ENCODE measurements at places on chromosomes 13 and 19.

DNA sequence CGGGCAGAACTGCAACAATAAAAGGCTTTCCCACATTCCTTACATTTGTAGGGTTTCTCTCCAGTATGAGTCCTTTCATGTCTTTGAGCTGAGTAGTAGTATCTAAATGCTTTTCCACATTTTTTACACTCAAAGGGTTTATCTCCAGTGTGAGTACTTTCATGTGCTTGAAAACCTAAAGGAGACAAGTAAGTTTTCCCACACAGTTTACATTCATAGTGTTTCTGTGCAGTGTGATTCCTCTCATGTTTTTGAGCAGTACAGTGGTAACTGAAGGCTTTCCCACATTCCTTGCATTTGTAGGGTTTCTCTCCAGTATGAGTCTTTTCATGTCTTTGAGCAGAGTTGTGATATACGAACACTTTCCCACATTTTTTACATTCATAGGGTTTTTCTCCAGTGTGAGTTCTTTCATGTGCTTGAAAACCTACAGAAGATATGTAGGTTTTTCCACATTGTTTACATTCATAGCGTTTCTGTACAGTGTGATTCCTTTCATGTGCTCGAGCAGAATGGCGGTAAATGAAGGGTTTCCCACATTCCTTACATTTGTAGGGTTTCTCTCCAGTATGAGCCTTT is 47.0 kb downstream of the ZNF44 start:
- DNase-seq = no peak

DNA sequence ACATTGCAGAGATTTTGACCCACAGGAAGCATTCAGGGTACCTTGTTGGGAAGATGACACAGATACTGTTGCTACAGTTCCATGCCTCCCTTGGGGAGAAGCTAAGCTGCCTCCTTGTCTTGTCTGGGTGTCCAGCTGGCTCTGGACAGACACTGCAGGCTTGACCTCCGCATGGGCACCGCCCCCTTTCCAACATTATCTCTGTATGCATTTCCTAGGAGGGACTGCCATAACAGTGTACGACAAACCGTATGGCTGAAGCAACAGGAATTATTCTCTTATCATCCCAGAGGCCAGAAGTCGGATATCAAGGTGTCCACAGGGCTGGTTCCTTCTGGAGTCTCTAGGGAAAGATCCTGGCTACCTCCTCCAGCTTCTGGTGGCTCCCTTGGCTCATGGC is 67.0 kb upstream of the USE1 start:
- no peak for DNase-seq

DNA sequence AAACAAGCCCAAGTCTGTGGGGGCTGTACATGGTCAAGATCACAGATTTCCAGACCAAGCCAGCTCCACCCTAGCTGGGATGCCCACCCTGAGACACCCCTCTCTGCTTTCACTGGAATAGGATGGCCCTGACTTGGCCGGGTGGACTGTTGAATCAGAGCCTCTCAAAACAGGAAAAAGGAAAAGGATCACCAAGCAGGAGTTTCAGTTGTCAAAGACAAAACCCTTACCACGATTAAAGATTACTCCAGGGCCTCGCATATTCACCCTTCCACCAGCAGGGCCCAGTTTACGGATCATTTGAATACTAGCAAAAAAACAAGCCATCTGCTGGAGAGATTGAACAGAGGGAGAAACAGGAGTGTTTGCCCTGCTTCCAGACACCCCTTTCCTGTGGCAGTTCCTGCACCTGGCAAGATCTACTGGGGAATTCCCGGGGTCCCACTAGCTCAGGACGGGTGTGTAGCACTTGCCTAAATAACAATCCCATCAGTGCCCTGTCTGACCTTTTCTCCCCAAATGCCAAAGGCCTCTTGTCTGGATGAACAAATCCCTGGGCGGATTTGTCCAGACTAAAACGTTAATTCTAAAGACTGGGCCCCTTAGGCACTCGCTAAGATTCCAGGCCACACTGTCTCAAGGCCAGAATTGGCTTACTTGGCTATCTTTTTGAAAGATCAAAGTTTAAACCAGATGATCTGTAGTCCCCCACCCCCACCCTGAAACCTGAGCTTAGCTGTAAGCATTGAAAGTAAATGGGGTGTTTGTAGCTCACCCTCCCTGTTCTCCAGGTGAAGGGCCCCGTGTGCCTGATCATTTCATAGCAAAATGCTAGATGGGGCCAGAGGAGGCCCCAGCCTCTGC is 38.4 kb downstream of the ACTN4 start:
- DNase-seq = no peak

DNA sequence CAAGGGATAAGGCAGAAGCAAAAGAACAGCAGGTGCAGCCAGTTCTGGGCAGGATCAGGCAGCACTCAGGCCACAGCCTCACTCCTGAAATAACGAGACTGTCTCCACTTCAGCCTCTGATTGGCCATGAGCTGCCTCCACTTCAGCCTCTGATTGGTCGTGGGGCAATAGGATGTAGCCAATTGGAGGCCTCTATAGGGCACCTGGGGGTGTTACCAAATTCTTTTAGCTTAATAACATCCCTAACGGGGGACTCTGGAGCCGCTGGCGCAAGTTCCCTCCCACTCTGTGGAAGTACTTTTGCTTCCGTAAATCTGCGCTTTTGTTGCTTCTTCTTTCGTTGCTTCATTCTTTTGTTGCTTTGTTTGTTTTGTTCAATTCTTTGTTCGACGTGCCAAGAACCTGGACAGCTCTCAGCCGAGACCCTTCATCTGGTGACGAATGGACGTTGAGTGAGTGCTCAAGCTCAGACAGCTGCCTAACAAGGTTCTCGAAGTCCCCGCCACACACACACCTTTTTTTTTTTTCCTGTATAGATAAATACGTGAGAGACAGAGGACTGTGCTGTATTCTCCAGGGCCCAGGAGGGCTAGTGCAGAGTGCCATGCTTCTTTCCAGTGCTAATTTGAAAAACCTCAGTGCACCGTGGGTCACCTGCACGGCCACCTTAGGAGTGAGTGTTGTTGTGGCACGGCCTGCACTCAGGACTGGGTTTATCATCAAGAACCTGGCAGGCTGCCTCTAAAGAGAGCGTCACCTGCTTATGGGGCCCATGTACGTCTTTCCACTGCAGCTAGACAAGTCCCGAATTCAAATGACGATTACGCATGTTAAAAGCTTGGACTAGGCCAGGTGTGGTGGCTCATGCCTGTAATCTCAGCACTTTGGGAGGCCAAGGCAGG is 32.0 kb upstream of the TUBGCP3 start:
- DNase-seq = no peak

DNA sequence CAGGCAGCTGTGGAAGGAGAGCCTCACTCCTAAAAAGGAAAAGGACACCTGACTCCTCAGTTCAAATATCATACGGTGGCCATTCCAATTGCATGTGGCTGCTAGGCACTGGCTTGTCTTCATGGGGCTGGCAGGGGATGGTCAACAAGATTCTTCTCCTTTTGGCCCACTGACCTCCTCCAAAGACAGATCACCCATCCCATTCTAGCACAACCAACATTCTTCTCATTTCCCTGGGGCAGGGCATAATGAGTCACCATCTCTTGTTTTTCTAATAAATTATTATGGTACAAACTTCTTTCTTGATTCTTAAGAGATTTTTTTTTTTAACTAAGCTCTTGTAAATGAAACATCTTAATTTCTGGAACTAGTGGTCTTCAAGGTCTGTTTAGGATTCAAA is 136.7 kb upstream of the NBEA start:
- no peak for DNase-seq

- DNase-seq = no peak
Measured at GRCh38 chr19:36747750-36748149, 24.9 kb downstream of the ZNF850 start.

DNA sequence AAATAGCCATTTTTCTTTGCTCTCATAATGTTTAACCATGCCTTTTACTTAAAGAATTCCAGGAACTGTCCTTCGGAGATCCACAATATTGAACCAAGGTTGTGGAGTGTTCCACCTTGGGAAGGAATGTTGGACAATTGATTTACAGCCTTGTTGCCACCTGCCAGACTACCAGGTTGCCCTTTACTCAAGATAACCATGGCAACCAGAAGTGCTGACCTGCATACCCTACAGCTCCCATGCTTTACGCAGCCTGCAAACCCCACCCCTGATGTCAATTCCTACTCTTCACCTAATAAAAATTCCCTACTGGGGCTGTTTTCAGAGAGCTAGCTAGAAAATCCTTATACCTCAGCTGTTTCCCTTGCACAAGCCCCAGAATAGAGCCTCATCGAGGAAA is 151.0 kb upstream of the RXFP2 start:
- DNase-seq = no peak

DNA sequence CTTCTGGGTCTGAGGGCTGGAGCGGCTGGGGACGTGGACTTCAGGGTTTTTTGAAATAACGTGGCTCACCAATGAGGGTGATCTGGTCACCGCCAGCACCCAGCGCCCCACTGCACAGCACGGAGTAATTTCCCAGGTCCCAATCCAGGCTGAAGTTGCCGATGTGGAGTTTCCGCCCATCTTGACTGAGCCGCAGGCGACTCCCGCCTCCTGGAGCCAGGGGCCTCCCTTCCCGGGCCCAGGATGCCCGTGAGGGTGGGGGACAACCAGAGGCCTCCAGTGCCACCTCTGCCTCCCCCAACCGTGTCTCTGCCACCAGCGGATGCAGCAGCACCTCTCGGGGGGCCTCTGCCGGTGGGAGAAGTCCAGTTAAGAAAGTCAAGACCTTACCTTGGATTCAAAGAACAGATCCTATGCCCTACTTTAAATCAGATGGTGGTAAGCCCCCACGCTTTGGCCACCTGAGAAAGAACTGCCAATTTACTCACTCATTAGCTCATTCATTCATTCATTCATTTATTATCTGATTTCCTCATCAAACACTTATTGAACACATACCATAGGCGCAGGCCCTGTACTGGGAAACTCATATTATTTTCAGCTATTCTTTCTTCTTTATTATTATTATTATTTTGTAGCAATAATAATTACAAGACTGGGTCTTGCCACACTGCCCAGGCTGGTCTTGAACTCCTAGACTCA is 3.9 kb downstream of the VSIG10L start:
- DNase-seq = no peak

DNA sequence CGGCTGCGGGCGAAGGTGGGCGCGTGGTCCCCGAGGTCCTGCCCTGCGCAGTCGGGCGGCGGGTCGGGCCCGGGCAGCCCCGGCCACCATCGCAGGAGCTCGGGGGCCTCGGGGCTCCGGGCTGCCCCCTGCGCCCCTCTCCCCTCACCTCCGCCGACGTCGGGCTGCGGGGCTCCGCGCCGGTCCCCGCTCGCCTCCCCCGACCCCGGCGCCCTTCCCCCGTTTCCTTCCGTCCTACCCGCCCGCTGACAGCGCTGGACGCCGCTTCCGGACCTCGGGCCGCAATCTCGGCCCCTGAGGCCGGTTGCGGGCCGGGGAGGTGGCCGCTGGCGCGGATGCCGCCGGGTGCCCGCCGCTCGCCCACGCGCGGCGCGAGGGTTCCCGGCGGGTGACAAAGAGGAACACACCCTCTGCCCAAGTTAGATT is 720 bp downstream of the FARP1 start:
- DNase-seq = no peak

- DNase-seq = no peak
Measured at GRCh38 chr13:102812611-102813287, 13.8 kb downstream of the BIVM start.

- no peak for DNase-seq
Measured at GRCh38 chr19:1104311-1105007, 665 bp downstream of the GPX4 start.

DNA sequence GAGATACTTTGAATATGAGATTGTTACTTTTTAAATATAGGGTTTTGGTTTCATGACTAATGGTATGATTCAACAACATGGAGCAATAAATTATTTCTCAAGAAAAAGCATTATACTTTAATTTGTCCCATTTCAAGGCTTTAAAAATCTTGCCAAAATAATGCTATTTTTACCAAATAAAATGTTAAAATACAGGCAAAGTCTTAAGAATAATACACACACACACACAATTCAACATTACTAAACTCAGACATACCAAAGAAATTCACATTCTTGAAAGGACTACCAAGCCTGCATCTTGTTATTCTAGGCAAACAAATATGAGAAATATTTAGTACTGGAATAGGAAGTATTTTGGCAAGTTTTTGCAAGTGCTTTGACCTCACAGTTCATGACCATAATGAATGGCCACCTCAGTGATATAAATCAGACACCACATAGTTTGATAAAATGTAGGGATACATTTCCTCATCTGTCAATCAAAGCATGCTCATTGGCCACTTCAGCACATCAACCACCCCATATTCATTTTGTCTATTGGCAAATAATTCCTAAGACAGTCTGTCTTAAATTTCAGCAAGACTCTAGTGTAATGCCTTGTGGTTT is 107.2 kb downstream of the NALCN start:
- no peak for DNase-seq

- DNase-seq = no peak
Measured at GRCh38 chr19:35642798-35643254, 1.3 kb downstream of the ETV2 start.

- DNase-seq = no peak
Measured at GRCh38 chr19:50667177-50667758, 18.0 kb downstream of the C19orf81 start.

Data from stimulated activated CD4-positive, alpha-beta T cell treated with anti-CD3 and anti-CD28 coated beads, TNF-alpha, amount 100 ng/mL, for 48 hours (primary cell).